ENCODE measurements at places on chromosomes 12 and 14. TPM values are rescaled to one million over a fixed set of nuclear protein-coding genes. Genes with fewer than 3 reads are reported as not detected.

DNA sequence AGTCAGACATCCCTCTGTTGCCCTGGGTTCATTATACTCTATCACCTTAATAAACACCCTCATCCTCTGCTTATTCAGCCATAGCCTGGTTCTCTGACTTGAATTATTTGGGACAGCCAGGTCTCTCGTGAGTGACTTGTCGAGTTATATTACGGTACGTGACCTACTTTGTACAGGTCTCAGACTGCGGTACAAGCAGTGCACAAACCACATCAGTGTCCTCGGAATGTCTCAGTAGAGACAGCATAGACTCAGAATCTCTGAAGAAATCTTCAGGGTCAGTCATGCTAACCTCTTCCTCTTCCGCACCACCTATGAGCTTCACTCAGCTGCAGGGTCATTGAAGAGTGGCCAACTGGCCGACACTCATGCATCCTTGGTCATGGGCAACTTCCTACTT is 860.8 kb downstream of the BCL11B start:
- DNase-seq: no peak

The RGS6 gene
- total RNA-seq: 10.1 TPM

- no peak for DNase-seq
These were observed 26.3 kb upstream of the OASL start for GRCh38 chr12:121065345-121065744.

GRCh38 chr12:2183556-2184541 is 131.1 kb downstream of the CACNA1C start:
- DNase-seq: peak; percentile 80

- no peak for DNase-seq
These were observed 493 bp downstream of the NUMB start for GRCh38 chr14:73457924-73458182.

The ITGA7 gene
- total RNA-seq: 89.0 TPM

DNA sequence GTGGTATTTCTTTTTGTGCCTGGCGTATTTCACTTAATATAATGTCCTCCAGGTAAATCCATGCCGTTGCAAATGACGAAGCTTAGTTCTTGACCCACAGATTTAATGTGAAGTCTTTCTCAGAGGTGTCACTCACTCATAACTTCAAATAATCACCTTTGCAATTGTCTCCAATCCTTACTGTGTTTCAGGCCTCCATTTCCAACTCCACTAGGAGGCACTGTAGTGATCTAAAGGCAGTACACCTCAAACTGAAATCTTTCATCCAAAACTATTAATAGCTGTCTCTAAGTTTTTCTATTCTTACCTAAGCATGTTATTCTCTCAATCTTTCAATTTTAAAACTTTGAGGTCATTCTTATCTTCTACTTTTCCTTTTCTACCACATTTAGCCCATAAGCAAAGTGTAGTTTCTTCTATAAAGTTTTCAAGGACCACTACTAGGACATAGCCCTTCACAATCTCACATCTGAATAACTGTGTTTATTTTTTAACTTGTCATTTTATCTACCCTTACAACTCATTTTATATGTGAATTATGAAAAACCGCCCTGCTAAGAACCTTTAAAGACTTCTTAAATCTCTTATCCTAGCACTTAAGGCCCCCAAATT is 25.5 kb upstream of the FBXO34 start:
- no peak for DNase-seq

- DNase-seq: no peak
These were observed 40.9 kb upstream of the SMUG1 start for GRCh38 chr12:54229624-54230212.

The SPRYD4 gene
- 3.6 TPM for total RNA-seq

DNA sequence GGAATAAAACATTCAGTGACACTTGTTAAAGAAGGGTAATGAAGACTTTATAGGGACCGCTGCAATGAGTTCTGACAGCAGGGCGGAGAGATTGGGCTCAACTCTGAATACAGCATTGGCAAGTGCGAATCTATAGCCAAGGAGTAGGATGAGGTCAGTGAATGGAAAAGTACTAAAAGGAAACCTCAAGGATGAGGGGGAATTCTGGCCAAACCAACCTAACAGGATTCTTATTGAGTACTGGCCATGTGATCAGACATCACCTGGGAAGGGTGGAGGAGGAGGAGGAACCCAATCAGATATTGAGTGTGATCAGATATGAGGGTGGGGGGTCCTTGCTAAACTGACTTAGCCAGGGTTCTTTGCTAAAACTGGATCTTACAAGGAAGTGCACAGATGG is 31.0 kb downstream of the DRAM1 start:
- DNase-seq: no peak

DNA sequence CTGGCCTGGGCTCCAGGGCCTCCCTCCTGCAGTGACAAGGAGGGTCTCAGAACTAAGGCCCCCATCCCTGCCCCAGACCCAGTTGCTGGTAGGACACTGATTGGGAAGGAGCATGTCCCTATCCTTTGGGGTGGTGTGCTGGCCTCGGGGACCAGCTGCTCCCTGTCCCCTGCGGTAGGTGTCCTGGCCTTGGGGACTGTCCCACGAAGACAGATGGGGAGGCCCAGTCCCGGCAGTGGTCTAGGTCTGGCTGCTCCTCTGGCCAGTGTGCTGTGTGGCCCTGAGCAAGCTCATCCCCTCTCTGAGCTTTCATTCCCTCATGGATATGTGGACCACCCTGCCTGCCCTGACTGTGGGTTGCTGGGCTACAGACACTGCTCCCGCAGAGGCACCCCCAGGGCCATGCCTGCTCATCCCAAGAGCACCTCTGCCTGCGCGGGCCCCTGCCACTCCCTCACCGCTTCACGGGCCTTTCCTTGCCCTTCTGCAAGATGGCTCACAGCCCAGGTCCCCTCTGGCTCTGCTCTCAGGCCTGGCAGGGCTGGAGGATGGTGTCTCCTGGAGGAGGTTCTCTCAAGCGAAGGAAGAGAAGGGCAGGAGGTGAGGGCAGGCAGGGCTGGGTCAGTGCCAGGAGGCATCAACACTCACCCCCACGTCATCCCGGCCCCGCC is 12.5 kb downstream of the AHNAK2 start:
- DNase-seq: no peak

DNA sequence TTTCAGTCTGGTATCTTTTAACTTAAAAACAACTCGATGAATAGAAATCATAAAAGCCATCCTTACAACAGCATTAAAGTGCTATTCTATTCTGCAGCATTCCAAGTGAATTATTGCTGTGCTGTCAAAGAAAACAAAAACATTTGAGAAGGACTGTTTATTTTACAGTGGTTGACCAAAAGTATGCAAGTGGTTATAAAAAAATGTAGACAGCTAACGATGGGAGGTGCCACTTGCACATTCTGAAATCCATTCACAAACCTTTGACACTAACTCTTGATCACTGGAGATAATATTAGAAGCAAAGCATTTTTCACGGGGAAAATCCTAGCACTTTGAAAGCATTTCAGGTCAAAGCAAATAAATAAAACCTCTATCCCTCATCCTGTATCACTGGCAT is 55.6 kb downstream of the HMGA2 start:
- DNase-seq: no peak

The KLRC4 gene
- not detected for total RNA-seq

GRCh38 chr12:236445-236844 is 22.5 kb upstream of the SLC6A12 start:
- DNase-seq: no peak

DNA sequence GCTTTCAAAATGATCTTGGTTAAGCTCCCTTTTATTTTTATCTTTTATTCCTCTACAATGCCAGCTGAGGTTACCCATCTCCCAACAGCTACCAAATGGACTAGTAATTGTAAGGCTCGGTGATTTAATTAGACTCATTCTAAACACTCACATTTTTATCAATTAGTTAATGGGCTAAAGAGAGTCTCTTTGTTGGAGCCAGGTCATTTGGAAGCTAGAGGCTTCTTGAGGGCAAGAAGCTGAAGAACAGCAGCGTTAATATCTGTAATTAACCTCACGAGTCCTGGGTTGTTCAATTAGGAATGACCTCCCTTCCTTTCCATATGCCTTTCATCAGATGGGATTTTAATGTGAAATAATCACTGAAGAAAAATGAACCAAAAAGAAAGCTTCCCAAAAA is 56.9 kb downstream of the OTX2 start:
- no peak for DNase-seq

DNA sequence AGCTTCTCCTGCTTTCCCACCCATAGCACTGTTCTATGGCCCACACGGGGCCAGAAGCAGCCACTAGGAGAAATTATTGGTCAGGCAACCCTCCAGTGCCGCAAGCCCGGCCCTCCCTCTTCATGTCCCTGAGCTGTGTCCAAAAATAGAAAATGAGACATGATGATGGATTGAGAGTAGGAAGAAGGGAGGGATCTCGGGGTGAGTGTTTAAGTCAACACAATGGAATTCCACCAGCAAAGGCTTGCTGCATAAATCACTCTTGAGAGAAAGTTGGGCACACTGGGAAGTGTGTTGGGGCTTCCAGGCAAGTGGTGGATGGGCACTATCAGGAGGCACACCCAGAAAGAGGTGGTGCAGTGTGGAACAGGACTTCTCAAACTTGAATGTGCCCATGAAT is 94.2 kb downstream of the LLPH start:
- DNase-seq: no peak

The MGST1 gene
- 203 TPM for total RNA-seq

- DNase-seq: no peak
These were observed 23.0 kb upstream of the GSG1 start for GRCh38 chr12:13126494-13126893.

GRCh38 chr14:86084097-86084496 is 554.2 kb downstream of the FLRT2 start:
- DNase-seq: no peak

All from endodermal cell (in vitro differentiated cells).